Activated gamma-delta T cell (primary cell): ENCODE measurements at places on chromosomes 3 and 15.

- DNase-seq: no peak
Observed at GRCh38 chr3:56885879-56886278, 84.1 kb upstream of the ARHGEF3 start.

DNA sequence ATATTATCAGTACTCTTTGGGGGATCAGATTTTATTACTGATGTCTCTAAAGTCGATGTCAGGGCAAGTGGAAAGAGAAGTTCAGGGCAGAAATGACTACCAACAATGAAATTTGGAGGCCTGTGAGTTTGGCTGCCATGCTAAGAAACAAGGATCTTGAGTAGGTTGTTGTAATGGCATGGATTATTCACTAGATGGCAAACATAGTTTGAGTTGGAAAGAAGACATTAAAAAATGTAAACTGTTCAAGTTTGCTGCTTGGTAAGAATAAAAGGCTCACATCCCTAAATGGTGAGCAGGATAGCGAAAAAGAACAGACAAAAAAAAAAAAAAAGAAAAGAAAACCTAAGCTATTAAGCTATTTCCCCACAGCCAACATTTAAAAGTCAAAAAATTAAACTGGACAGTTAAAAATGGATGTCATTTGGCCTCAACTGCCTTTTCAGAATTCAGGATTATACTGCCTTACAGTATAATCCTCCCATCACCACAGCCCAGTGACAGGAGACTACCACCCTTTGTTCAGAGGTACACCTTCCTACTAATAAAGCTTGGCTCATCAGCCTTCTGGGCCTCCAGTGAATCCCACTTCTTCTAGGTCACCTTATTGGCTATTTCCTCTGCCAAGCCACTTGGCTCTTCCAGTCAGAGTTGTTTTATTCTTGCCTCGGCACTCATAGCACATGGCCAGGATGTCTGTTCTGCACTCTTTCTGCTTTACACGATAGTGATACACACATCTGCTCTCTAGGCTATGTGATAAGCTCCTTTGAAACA is 163.7 kb downstream of the PLD1 start:
- no peak for DNase-seq

DNA sequence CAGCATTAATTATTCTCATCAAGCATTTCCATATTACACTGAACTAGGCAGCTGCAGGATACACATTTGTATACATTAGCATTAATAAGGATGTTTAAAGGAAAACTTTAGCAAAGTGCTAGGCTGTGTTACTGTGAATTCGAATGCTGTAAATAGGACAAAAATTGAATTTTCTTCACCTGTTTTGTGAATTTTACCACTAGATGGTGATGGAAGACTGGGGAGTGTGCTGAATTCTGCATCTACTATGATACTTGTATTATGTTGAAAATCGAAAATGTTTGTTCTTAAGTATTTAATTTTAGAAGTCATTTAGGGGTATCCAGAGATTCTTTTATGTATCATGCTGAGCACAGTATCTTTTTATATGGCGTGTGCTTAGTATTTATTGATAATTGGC is 12.3 kb upstream of the P2RY14 start:
- DNase-seq: no peak

GRCh38 chr15:70440416-70441138 is 322.8 kb downstream of the UACA start:
- no peak for DNase-seq

- no peak for DNase-seq
Observed at GRCh38 chr3:65914032-65914739, 124.5 kb downstream of the MAGI1 start.

DNA sequence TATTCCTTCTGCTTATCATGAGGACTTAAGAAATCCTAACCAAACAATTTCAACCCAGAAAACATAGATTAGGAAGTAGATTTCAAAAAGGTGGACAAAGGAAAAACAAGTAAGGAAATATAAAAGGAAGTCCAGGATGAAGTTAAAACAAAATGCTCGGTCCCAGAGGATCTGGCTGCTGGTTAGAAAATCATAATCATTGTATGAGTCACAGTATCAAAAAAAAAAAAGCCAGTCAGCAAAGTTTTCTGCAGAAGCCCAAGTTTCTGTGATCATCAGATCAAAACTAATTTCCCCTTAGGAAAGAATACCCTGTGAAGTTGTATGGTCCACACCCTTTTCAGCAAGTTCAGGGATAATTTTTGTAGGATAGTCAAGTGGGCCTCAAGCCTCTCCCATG is 43.0 kb upstream of the LRTM1 start:
- no peak for DNase-seq

DNA sequence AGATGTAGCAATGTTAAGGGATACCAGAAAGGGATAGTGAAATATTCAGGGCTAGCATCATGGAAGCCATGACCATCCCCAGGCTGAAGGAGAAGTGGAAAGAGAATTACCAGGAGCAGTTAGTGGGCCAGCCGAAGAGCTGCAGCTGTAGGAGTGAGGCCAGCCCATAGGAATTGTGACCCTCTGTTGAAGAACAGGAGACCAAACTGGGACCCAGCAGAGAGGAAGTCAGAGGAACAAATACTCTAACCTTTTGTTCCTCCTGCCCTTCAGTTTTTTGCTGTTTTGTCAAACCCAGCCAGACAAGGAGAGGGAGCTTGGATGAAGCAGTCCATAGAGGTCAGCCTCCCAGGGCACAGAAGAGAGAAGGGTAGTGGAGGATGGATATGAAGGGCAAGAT is 115.4 kb downstream of the CLSTN2 start:
- no peak for DNase-seq

- no peak for DNase-seq
Observed at GRCh38 chr3:111314898-111315297, 227.1 kb upstream of the CD96 start.

GRCh38 chr3:156511987-156512677 is 42.8 kb downstream of the SSR3 start:
- no peak for DNase-seq
